CD4-positive, alpha-beta T cell treated with Interleukin-1 beta for 1 hour (primary cell): ENCODE measurements at places on chromosomes 11 and 22.
A peak's percentile ranks its signal among the peaks of the same experiment; 100 is the strongest.

GRCh38 chr22:50143096-50143495, 27.4 kb upstream of the PANX2 start:
- DNase-seq, result no peak

DNA sequence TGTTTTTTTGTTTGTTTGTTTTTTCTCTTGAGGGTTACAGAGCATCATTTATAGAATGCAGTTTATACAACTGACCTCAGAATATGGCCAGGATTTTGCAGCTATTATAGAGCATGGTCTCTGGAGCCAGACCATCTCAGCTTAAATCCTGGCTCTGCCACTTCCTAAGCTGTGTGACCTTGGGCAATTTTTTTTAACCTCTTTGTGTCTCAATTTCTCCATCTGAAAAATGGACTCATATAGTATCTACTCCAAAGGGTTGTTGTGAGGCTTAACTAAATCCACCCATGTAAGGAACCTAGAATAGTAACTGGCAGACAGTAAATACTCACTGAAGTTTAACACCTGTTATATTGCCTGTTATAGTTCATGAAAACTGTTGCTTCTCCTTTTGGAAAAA, 8.3 kb upstream of the DGAT2 start:
- DNase-seq, result no peak

- no peak for DNase-seq
These were observed 33.9 kb downstream of the PRDM11 start for GRCh38 chr11:45180179-45180847.

DNA sequence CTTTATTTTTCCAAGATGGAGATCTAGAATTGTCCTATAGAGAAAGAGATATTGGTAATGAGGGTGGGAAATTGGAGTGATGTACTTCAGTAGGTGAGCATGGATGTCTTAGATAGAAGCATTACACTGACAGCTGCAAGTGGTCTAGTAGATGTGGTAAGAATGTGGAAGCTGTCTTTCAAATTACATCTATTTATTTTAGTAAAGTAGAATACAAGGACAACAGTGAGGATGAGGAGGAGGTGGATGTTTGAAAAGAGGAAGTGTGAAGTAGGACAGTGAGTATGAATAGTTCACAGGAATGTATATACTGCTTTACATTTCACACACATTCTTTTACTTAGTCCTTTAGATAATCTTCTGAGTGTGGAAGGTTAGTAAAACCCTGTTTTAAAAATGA, 64.2 kb downstream of the HIPK3 start:
- DNase-seq, result no peak

GRCh38 chr11:10017050-10017449, 277.0 kb downstream of the SBF2 start:
- no peak for DNase-seq

- no peak for DNase-seq
These were observed 218.0 kb downstream of the ST3GAL4 start for GRCh38 chr11:126573325-126573978.

GRCh38 chr11:102436976-102437375, 15.6 kb downstream of the TMEM123 start:
- DNase-seq, result no peak

GRCh38 chr22:43561415-43562178, 149.8 kb downstream of the MPPED1 start:
- DNase-seq, result no peak

GRCh38 chr11:293271-293851, 4.4 kb downstream of the PGGHG start:
- DNase-seq, result no peak

DNA sequence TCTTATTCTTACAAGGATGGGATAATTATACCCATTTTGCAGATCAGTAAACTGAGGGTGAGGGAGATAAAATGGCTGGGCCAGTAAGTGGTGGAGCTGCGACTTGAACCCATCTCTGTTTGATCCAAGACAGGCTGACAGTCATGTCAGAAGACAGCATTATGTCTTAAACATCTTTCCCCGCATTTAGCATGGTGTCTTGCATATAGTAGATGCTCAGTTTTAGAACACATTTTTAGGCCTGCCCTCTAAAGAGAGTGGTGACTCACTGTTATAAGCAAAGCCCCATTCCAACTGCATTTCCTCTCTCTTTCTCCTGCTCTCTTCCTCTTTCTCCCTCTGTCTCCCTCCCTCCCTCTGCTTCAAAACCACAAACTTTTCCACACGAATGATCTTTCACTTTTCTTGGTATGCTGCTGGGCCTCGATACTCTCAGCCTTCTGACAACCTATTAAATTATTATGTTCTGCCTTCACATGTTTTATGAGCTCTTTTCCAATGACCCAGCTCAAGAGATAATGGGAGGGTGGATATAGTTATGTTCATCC, 25.2 kb downstream of the CWC15 start:
- DNase-seq, result no peak

- DNase-seq, result no peak
These were observed 54.1 kb downstream of the RELT start for GRCh38 chr11:73430326-73430725.

GRCh38 chr11:9399466-9399865, 15.0 kb downstream of the IPO7 start:
- no peak for DNase-seq

- DNase-seq, result no peak
These were observed 2.0 kb upstream of the CASTOR1 start for GRCh38 chr22:30291058-30291892.

- DNase-seq, result no peak
These were observed 82.3 kb downstream of the XRRA1 start for GRCh38 chr11:74866557-74866956.

DNA sequence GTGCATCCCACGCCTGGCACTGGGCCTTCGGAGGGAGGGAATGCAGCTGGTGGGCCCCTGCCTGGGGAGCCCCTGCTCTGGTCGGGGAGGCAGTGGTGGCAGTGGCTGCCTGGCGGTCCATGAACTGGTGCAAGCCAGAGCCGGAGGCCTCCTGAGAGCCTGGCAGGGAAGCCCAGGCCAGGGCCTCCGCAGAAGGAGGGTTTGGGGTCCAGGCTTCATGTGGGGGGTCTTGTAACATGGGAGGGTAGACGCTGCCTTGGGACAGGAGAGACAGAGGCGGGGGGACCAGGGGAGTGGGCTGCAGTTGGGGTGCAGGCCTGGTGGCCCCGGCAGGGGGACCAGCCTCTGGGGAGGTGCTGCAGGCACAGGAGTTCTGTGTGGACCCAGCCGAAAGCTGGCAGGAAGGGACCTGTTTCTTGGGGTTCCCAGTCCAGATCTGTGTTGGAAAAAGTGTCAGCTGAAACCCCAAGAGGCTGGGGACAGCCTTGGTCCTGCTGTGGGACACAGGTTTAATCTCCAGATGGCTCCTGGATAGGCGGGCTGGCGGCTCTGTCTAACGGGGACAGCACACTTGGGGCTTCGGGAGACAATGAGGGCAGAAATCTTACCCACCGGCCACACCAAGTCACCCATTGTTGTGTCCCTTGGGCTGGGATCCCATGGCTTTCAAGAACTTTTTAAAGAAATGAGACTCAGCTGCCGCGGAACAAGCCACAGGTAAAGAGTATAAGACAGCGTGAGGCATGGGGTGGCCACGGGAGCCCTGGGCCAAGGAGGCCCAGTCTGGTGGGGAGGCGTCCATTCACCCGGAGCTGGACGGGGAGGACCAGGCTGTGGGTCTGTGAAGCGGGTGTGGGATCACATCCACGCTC, 73.5 kb downstream of the KCNQ1 start:
- DNase-seq, result no peak

- DNase-seq, result no peak
These were observed 167.2 kb downstream of the TRIM29 start for GRCh38 chr11:119970555-119971304.

DNA sequence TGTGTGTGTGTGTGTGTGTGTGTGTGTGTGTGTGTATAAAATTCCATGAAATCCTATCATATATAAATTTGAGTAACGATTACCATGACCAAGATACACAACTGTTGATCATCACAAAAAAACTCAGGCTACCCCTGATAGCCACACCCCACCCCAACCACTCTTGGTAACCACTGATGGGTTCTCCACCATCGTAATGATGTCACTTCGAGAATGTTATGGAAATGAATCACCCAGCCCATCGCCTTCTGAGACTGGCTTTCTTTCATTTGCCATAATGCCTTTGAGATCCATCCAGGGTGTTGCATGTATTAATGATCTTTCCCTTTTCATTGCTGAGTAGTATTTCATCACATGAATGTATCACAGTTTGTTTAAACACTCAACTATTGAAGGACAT, 496.0 kb downstream of the MIAT start:
- DNase-seq, result no peak

GRCh38 chr22:23478175-23478574, 101.9 kb downstream of the IGLL1 start:
- no peak for DNase-seq

DNA sequence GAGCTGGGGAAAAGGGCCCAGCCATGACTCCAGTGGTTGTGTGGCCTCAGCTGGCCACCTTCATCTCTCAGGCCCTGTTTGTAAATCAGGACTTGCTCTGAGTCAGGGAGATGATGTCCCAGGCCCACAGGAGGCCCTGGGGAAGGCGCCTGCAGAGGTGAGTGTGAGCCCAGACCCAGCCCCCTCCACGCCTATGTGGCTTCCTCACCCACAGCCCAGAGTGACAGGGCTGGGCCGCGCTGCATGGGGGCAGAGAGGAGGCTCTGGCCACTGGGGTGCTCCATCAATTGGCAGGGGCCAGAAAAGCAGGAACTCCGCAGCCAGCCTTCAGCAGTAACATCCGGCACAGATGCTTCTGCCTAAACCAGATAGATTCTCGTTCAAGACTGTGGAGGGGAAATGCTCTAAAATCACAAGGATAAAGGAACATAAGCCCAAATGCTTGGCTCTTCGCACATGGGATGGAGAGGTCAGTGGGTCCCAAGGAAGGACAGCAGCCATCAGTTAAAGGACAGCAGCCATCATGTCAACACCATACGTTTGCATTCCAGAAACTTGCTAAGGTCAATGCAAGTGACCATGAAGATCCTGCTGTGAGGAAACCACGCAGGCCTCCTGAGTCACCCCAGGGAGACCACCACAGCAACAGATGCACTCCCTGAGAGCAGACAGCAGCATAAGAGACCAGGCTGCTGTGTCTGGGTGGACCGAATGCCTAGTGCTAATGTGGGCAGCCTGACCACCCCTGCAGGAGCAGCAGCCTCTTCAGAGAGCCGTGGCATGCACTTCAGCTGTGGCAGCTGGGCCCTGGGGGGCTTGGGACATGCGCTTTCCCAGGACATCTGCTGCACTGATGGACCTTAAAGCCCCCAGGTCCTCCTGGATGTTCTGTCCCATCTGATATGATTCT, 28.3 kb downstream of the OSBPL5 start:
- peak; percentile 11 for DNase-seq

- no peak for DNase-seq
These were observed 31.2 kb downstream of the LDLRAD3 start for GRCh38 chr11:35974882-35975589.

GRCh38 chr11:8917157-8917825, 6.3 kb downstream of the AKIP1 start:
- no peak for DNase-seq

- DNase-seq, result no peak
These were observed 2.7 kb downstream of the GPR137 start for GRCh38 chr11:64288353-64288750.

GRCh38 chr22:46092670-46093410, 57.5 kb upstream of the PPARA start:
- DNase-seq, result no peak

- no peak for DNase-seq
These were observed 16.4 kb upstream of the JAM3 start for GRCh38 chr11:134052395-134052987.

DNA sequence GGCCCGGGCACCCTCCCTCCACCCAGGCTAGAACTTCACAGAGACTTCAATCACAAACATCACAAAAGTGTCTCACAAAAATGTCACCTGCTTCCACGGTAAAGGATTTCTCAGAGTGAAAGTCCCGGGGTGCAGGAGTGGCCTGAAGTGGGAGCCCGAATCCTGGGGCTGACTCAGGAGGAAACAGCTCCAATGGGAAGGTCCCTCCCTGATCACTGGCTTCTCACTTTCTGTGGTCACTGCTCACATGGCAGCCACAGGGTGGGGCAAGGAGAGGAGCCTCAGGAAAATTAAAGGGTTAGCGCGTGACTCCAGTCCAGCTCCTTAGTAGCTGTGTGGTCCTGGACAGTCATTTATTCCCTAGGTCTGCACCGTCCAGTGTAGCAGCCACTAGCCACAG, 564.5 kb upstream of the B3GAT1 start:
- no peak for DNase-seq
